ENCODE measurements at places on chromosomes 7 and 10. TPM values are rescaled to one million over a fixed set of nuclear protein-coding genes. Genes with fewer than 3 reads are reported as not detected.

DNA sequence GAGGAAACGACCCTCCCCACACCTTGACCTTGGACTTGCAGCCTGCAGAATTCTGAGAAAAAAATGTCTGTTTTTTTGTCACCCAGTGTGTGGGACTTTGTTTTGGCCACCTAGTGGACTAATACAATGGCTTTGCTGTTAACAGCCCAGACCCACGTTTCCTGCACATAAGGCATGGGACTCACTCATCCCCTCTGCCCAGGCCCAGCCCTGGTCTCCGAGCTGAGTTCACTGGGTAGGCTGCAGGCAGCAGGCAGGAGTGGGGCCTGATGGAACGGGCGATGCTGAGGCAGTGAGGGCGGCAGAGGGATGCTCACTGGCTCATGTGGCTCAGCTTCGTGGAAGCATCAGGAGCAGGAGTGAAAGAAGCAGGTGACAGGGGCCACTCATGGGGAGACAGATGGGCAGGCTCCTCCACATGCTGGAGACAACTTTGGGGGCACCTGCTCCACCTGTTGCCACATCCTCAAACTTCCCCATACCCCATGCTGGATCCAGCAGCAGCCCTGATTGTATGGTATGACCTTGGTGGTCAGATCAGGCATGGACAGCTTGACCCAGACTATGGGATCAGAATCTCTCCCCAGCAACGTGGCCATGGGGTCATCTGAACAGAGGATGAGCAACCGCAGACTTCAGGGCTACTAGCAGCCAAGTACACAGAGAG is 65.8 kb upstream of the ANTXRL start:
- no peak for DNase-seq

DNA sequence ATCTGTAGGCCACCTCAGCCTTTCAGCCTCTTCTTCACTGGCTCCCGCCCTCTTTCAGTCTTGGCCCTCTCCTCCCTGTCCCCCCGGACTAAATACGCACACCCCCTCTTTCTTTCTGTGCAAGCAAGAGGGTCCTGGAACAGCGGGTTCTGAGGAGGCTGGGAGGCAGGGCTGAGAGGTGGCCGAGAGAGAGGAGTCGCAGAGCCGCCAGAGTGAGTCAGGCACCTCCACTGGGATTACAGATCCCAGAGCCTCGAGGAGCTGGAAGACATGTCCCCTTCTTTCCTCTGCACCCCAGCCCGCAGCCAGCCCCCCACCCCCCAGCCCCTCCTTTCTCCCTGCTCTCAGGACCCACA is 182 bp downstream of the CCDC136 start:
- no peak for DNase-seq

- DNase-seq = no peak
These were observed 358.7 kb downstream of the PHF14 start for GRCh38 chr7:11332186-11332864.

DNA sequence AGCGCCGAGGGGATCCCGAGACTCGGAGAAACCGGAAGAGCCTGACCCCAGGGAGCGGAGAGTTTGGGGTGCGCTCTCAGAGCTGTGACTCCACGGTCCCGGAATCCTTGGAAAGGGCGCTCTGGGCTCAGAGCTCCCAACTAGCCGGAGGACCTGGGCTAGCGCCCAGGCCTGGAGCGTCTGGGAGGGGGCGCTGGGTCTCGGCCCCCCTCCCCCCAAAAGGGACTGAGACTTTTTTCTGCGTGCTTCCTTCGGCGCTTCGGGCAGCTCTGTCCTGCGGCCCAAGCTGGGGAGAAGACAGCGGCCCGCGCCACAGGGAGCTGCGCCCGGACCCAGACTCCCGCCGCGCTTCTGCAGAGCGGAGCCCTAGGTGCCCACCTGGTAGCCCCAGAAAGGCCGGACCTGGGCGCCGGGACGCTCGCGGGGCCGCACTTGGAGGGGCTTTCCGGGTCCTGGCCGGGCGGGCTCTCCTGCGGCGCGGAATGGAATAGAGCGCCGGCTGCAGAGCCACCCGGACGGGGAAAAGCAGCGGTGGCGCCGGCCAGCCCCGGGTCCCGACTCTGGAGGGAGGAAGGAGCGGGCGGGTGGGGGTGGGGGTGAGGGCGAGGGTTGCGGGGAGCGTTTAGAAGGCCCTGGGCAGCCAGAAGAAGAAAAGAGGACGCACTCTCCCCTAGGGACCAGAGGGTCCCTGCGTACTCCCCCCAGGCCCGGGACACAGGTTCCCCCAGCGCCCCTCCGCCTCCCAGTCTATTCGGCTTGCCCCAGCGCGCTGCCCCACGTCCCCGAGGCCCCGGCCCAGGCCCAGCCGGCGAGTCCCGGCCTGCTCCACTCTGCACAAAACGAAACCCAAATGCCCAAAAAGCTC is 4.7 kb downstream of the ZNF503 start:
- no peak for DNase-seq

- DNase-seq = no peak
These were observed 30.8 kb upstream of the EFCAB10 start for GRCh38 chr7:105611856-105612775.

GRCh38 chr10:108653531-108653930 is 1269.8 kb downstream of the XPNPEP1 start:
- DNase-seq = no peak

DNA sequence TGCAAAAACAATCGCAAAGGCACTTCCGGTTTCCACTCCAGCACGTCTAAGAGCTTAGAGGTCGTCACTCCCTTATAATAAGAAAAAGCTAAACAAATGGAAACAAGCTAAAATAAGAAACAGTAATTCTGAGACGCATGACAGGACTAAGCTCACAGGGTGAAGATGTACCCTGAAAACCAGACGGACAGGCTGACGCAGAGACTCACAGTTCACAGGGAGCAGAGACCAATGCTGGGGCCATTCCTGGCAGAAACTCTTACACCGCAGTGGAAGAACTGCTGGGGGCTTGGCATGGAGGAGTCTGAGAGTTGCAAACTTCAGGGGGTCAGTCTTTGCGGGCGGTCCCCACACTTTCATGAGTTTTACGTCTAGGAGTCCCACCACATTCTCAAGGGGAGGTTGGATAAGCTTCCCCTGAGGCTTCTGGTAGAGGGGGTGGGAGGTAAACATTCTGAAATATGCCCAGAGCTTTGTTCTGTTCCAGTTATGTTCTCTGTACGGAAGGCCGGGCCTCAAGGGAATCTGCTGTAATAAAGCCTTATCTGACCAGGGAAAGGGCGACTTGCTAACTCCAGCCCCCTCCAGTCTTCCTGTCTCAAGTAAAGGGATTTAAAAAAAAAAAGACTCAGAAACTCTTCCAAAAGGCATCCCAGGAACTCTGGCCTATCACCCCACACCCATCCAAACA is 47.8 kb downstream of the BRI3 start:
- DNase-seq = no peak

DNA sequence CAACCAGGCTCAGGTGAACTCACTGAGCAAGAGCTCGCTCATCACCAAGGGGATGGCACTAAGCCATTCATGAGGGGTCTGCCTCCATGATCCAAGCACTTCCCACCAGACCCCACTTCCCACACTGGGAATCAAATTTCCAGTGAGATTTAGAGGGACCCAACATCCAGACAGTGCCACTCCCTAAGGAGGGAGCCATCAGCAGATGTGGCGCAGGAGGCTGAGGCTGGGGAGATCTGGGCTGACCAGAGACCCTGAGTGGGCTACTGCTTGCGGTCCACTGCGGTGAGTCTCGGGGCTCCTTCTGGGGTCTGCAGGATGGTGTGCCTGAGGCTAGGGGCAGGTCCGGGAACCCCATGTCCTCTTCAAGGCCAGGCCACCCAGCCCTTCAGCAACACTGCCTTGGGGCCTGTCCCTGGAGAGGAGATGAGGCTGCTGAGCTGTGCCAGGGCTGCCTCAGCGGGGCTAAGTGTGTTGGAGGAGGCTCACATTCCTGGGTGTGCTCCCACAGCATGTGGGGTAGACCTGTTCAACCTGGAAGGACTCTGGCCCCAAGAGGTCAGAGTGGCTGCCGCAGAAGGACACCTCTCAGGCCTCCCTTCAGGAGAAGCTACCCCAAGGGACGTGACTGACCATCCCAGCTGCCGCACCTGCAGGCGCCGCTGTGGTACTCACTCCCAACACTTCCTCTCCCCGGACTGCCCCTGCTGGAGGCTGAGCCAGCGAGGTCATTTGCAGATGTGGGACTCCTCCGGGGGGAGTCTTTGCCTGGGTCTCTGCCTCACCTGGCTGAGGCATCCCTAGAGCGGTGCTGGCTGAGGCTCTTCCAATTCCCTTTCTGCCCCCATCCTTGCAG is 22.3 kb upstream of the PCBD1 start:
- no peak for DNase-seq

DNA sequence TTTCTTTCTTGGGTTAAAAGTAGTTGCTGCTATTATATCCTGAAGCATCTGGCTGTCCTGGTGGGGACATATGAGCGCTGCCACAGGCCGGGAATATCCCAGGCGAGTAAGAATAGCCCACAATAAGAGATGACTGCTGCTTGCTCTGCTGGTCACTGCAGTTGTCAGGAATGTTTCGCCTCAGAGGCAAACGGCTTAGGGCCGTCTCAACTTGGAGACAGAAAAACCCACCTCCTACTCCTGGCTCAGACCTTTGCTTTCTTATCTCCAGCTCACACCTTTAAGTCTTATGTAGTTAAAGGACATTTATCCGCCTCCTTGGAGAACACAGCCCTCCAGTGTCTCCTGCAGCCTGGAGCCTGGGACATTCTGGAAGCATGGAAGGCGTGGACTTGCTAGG is at the start of gene GJD4:
Gene GJD4 (plus strand): TSS at position 151 of the 400 bp plus-strand sequence. CDS start 227 bp downstream, at position 378.
- no peak for DNase-seq

GRCh38 chr7:21059069-21059468 is 272.4 kb upstream of the SP8 start:
- DNase-seq = no peak

DNA sequence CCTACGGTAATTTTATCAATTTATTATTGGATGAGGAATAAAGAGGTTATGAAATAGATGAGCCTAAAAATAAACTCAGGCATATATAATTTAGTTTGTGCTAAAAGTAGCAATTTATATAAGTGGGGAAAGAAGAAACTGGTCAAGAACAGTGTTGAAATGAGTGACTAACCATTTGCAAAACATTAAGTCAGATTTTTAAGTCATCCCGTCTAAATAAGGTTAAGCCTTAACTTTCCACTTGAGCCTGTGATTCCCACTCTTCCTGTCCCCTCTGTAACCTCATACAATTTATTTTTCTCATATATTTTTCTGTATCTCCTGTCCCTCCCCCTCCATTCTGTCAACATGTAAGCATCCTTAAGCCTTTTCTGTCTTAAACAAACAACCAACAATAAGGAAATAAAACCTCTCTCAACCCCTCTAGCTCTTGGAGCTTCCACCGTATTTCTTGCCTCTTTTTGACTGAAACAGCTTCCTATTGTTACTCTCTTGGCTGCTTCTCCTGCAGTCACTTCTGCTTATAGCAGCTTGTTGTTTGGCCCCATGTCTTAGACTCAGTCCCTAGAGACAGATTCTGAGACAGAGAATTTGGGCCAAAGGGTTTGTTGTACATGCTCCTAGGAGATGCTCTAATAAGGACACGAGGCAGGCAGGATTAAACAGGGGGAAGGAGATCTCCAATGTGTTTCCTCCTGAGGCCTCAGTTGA is 109.7 kb downstream of the GNAI1 start:
- DNase-seq = no peak

GRCh38 chr7:142353147-142354060 is 95.5 kb upstream of the PRSS58 start:
- peak; percentile 24 for DNase-seq

GRCh38 chr10:55509168-55509567 is 708.1 kb upstream of the PCDH15 start:
- DNase-seq = no peak

GRCh38 chr10:62414359-62414758 is 40.2 kb downstream of the ZNF365 start:
- DNase-seq = no peak

DNA sequence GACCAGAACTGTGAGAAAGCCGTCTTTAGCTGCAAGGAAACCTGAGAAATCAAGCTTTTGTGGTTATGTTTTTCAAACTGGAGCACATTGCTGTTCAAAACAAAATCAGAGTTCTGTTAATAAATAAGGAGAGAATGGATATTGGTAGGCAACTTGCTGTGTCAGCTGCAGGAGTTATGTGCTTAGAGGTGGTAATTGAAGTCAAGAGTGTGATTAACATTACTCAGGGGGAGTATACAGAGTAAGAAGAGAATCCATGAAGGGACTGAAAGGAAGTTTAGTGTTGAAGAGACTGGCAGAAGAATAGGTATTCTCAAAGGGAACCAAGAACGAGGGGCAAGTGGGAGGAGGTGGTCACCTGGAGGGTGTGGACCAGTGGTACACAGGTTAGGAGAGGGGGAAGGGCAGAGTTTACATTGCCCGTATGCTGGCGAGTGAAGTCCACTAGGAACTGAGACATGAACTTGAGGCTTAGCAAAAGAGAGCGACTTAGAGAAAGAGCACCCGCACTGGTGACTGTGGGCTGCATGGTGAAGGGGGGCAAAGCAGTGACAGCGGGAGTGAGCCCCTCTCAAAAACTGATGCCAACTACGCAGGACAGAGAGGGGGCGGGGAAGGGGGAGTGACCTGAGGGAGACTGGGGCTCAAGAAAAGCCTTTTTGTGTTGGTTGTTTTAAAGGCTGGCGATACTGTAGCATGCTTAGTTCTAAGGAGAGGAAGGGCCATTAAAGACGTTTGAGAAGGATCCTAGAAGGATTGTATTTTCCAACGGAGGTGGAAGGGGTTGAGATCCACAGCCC is 80.0 kb downstream of the SDK1 start:
- DNase-seq = no peak

DNA sequence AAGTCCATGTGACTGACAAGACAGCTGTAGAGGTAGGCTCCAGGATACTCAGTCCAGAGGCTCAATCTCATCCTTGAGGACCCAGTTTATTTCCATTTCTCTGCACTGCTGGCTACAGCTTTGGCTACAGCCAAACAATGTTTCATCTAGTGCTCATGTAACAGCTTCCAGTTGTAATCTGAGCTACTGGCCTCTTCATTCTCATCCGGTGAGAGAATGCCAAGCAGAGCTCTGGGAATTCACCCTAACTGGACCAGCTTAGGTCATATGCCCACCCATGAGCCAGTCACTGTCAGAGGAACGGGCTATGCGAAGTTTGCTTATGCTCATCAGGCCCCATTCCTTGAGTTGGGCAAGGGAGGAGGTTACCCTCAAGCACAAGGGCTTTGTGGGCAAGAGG is 192.9 kb downstream of the EVX1 start:
- DNase-seq = no peak

GRCh38 chr7:70884809-70885208 is 247.1 kb upstream of the GALNT17 start:
- DNase-seq = no peak

- no peak for DNase-seq
These were observed 21.8 kb downstream of the GAD2 start for GRCh38 chr10:26238378-26238777.

GRCh38 chr10:105707603-105708002 is 1066.5 kb downstream of the SORCS3 start:
- DNase-seq = no peak

DKK1 gene
- total RNA-seq = not detected

OR9A2 gene
- total RNA-seq = not detected

WNT8B gene
- total RNA-seq = not detected

PNLIPRP1 gene
- total RNA-seq = not detected

SDHAF3 gene
- 10.4 TPM for total RNA-seq

RNLS gene
- total RNA-seq = 4.4 TPM

SLC39A12 gene
- not detected for total RNA-seq

LZTS2 gene
- total RNA-seq = 16.1 TPM

ARHGAP22 gene
- 0.21 TPM for total RNA-seq

STEAP1 gene
- total RNA-seq = not detected
